Stimulated activated CD4-positive, alpha-beta T cell treated with anti-CD3 and anti-CD28 coated beads, Interleukin-1b, Interleukin-23, amount 100 ng/mL, for 1 hour (primary cell): ENCODE measurements at places on chromosomes 7 and 10.
A peak's percentile ranks its signal among the peaks of the same experiment; 100 is the strongest.

DNA sequence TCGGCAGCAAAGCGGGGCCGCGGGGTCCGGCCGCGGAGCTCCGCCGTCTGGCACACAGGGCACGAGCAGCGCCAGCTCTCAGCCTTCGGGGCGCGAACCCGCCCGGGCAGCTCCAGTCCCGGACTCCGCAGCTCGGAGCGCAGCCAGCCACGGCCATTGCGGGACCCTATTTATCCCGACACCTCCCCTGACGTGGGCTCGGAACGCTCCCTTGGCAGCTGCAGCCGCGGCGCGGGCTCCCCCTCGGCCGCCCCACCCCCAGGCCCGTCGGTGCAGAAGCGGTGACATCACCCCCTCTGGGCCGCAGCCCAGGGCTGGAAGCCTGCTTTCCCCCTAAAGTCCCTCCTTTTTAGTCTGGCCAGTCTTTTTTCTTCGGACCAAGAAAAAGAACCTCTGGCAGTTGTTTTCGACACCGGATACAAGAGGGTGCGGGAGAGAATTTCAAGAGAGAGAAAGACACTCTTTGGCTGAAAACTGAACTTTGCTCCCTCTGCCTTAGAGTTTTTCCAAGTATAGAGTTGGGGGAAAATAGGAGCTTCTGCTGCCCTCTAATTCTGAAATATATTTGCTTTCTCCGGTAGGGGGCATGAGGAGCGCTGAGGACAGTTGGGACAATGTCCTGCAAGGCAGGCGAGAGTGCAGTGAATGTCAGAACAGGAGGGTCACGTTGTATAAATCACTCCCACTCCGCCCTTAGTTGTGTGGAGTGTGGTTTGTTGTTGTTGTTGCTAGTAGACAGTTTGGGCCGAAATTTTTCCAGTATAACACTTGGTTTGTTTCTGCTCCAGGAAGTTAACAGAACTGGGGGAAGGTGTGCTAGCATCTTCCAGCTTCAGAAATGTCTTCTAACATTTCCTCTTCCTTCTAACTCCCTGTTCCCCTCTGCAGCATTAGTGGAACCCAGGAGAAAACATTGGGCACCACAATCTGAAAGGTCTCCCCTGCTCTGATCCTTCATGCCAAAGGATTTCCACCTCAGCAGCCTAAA lies at the start of gene SFRP4:
TSS of gene SFRP4 (minus strand) at position 145 of the 988 bp plus-strand sequence. CDS start 280 bp downstream, outside the sequence.
- DNase-seq, result no peak

DNA sequence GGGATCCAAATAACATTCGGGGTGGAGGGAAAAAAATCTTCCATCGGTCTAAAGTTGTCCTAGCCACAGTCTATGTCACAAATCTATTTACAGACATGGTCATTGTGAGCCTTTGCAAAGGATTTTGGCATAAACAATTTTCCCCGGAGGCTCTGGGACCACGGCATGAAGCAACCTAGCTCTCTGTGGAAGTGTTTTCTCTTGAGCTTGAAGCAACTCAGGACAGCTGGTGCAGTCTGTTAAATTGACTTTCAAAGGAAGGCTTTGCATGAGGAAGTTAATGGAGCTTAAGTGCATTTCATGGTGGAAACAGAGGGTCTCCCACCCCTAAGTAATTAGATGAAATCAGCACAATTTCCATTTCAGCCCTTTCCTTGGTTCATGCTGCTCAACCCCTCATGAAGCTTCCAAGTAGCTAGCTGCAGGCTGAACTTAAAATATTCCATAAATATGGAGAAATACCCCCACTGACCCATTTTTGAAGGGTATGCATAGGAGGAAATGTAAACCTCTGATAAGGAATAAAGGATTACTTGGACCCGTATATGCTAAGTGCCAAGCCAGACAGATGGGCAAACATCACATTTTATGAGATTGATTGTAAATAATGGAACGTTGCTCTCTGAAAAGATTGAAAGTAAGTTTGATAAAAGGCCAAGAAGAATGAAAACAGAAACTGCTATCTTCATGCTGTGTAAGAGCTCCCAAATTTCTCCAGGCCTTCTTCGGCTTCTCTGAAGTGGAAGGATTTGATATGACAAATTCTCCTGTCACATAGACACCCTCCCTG lies 39.9 kb downstream of the CCDC3 start:
- no peak for DNase-seq

GRCh38 chr7:35430547-35431153 lies 176.8 kb upstream of the TBX20 start:
- no peak for DNase-seq

DNA sequence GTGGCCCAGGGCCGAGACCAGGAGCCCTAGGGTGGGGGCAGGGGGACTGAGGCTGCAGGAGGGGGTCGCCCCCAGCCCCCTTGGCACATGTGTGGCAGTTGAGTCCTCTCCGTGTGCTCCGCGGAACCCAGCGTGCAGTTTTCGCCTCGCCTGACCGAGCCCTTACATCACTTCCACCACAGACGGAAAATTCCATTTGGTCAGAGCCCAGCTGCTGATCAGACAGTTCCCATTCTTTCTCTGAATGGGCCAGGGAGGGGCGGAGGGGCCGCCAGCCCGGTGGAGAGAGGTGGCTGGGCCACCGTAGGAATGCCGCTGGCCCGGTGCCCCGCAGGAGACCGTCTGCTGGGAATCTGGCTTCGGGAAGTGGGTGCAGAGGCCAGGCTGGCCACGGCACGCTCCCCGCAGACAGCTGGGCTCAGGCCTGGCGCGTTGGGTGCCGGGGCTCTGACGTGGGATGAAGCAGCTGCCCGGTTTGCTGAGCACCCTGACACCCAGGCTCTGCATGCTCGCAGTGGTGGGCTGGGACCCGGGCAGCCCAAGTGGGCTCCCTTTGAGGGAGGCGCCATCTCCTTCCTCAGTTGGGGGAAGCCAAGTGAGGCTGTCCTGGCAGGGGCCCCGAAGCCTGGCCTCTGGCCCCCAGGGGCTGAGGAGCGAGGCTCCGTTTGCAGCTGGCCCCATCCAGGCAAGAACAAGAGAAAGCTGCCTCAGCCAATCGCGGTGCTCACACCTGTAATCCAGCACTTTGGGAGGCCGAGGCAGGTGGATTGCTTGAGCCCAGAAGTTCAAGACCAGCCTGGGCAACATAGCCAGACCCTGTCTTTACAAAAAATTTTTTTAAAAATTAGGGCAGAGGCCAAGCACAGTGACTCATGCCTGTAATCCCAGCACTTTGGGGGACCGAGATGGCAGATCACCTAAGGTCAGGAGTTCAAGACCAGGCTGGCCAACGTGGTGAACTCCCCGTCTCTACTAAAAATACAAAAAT lies 9.9 kb downstream of the TTYH3 start:
- no peak for DNase-seq

DNA sequence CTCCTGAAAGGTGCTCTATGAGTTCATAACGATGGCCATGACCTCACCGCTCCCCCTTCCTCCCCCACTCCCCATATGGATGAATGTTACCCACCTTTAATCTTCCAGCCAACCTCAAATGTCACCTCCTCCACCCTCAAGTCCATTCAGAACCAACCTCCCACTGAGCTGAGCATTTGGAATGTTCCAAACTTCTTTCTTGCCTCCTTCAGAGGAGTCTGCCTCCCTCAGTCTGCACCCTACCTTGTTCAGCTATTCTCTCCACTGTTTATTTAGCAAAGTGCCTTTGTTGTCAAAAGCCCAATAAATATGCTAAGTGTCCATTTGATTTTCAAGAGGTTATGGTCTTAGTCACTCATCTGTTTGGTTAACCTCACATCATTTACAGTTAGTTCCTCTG lies 22.9 kb upstream of the MTPAP start:
- DNase-seq, result no peak

DNA sequence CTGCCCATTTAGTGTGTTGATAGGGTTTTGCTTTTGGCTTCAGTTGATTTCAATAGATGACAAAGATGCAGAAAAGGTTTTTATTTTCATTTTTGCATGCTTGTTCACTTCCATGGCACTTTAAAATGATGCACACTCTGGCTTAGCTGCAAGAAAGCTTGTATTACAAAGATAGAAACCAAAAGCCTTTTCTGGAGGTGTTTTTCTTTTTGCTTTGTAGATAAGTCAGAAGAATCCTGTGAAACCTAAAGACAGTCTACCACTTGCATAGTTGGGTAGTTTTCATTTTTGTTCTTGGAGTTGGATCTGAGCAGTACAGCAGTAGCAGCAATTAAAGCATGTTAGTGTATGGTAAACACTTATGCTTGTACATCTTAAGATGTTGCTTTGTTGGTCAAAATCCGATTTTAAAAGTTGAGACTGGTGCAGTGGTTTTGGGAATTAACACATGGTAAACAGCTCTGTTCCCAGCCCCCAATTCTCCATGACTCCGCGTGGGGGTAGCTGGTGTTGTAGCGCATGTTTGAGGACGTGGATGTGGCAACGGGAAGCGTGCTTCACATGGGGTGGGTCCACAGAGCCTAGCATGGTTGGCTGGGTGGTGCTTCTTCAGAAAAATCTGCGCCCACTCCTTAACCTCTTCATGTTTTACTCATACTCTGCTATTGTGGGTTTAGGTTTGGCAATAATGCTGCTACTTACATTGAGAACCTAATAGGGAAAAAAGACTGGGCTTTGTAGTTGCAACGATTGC lies 19.8 kb downstream of the CCNY start:
- no peak for DNase-seq

DNA sequence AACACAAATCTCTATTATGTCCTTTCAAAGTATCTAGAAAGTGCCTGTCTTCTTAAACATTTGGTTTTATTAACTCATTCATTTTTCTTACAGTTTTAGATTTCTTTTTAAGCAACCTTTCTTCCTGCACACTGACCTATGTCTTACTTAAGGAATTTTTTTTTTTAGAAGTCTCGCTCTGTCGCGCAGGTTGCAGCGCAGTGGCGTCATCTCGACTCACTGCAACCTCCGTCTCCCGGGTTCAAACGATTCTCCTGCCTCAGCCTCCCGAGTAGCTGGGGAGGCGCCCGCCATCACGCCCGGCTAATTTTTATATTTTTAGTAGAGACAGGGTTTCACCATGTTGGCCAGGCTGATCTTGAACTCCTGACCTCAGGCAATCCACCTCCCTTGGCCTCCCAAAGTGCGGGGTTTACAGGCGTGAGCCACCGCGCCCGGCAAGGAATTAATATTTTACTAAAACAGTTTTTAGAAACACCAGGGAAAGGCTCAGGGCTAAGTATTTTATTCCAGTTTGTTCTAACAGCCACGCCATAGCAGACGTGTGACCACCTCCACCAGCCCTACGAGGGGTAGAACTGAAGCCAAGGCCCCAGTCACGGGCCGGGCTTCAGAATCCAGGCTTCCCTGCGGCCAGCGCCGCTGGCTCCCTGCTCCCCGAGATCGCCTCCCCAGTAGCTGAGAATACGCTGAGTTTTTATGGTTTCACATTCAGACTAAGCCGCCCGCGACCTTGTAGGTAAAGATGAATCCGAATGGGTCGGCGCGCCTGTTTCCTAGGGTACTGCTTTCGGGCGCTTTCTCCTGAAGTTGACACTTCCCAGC lies 941 bp upstream of the LUC7L2 start:
- no peak for DNase-seq

GRCh38 chr7:117165656-117166055 lies 157.2 kb downstream of the WNT2 start:
- DNase-seq, result no peak

GRCh38 chr7:124376111-124376510 lies 343.2 kb upstream of the TMEM229A start:
- DNase-seq, result no peak

DNA sequence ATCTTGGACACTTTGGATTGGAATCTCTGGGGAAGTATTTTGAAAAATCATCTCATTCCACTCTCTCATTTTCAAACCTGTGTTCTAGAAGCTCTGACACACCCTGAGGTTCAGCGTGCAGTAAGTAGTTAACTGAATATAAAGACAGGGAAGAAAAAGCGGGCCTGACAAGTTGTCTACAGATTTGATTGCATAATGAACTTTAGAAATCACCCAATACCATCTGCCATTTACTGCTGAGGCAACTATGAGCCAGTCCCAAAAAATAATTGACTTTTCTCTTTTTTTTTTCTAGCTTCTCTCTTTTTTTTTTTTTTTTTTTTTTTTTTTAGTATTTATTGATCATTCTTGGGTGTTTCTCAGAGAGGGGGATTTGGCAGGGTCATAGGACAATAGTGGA lies 29.5 kb downstream of the CDC123 start:
- no peak for DNase-seq

DNA sequence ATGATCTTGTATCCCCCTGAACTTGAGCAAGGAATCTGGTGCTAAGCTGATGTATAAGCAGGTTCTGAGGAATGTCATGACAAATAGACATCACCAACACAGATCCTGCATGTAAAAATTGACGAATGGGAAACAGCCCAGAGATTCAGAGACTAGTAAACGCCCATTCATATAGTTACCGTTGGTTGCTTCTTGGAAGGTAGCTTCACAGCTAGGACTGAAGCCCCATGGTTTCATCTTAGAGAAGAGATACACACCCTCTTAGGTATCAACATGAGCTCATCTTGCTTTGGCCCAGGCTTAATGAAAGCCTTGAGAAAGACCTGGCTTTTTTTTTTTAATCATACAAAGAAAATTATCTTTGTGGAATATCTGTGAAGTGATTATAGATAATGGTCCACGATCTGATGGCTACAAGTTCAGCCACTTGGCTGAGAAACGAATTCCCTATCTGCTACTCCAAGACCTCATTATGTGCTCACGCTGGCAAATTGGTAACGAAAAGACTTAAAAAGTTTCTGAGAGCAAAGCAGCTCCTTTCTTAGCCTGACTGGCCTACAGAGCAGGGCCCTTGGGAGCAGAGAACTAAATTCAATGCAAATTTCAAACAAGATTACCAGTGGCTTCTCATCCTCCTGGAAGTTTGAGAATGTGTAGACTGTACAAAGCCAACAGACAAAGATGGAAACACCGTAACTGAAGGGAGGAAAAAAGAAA lies 181.1 kb downstream of the NRP1 start:
- DNase-seq, result no peak

- no peak for DNase-seq
Observed at GRCh38 chr10:105148921-105149320, 507.8 kb downstream of the SORCS3 start.

DNA sequence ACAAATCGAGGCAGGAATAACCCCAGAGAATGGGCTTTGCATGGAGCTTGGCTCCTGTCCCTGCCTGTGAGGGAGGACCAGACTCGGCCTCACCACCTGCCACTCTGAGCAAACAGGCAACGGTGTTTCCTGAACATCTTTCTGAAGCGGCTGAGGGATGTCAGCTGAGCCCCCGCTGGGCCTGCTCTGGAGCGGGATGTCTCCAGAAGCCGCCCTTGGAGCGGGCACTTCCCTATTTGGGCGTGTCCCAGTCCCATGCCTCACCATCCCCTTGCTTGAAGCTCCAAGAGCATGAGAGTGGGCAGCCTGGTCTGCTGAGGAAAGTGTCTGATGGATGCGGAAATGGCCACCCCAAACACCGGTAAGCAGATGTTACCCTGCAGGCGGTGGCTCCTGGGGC lies 10.2 kb downstream of the ALKBH4 start:
- DNase-seq, result no peak

GRCh38 chr7:40348126-40348728 lies 213.4 kb downstream of the SUGCT start:
- DNase-seq, result no peak

GRCh38 chr7:29408841-29409243 lies 154.8 kb upstream of the PRR15 start:
- DNase-seq, result peak; percentile 12

GRCh38 chr7:17774248-17774647 lies 166.0 kb downstream of the SNX13 start:
- no peak for DNase-seq
